Stimulated activated CD8-positive, alpha-beta memory T cell treated with anti-CD3 and anti-CD28 coated beads, Interleukin-4, amount 100 ng/mL, for 4 hours (primary cell): ENCODE measurements at places on chromosomes 5 and 9.

DNA sequence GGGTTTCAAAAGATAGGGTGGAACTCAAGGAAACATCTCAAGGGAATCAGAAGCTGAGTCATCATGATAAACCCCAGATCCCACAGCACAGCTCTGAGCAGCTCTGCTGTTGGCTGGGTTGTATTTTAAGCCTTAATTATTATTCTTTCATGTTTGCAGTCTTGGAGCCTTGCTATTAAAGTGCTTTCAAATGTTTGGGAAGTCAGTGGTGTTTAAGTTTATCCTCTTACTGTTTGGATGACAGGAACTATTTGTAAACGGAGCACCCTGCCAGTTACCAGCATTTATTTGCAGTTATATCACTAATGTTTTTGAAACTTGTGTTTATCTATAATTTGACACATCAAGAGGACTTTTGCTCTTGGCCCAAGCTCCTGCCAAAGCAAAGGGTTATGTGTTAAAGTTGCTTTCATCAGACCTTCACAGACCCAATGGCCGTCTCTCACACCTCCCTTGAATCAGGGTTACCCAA, 141.1 kb upstream of the SPDL1 start:
- DNase-seq: no peak

GRCh38 chr5:35233121-35233520, 2.8 kb upstream of the PRLR start:
- no peak for DNase-seq

DNA sequence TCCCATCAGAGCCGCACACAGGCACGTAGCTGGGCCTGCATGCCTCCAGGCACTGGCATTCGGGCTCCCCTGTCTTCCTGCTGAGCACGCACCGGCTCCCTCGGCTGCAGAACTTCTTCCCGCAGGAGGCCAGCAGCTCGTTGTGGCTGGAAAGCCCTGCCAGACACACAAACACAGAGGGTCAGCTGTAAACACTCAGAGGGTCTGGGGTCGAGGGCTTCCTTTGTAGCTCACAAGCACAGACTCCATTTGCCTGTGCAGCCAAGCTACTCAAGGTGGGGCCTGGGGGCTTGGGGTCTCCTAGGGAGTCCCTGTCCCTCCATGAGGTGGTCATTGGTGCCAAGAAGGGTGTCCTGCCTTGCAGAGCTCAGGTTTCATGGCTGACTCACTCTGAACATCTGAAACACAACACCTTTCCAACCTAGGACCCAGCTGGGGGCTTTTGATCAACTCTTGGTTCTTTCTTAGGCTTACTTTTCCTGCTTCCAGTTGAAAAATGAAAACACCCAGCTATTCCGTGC, 211.4 kb downstream of the FSTL4 start:
- no peak for DNase-seq

DNA sequence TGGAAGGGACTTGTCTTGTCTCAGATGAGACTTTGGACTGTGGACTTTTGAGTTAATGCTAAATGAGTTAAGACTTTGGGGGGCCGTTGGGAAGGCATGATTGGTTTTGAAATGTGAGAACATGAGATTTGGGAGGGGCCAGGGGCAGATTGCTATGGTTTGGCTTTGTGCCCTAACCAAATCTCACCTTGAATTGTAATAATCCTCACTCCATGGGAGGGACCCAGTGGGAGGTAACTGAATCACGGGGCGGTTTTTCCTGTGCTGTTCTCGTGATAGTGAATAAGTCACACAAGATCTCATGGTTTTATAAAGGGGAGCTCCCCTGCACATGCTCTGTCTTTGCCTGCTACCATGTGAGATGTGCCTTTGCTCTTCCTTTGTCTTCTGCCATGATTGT, 72.1 kb downstream of the RAI14 start:
- no peak for DNase-seq

DNA sequence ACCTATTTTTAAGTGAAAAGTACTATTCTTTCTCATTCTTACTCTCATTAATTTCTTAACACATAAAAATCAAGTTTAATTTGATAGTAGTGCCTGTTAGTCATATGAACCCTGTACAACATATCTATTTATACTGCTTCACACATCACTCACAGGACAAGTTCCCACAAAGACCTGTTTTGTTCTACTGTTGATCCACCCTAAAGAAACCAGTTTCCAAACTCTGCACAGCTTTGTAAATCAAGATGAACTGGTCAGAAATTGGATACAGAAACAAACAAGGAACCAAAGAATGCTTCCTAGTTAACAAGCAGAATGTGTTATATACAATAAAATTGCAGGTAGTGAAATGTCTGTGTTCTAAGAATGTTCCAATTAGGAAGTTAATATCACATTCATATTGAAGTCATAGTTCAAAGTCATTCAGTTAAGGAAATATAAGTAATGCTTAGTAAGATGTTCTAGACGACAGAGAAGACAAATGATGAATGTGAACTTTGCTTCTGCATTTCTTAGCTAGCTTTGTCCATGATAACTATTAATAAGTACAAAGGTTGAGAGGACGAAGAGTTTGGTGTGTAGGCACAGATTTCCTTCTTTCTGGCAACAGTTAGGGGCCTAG, 33.4 kb downstream of the C9orf85 start:
- DNase-seq: no peak

GRCh38 chr5:181204826-181205760, at the start of gene TRIM7:
Gene TRIM7 (minus strand): TSS chr5:181205196. CDS start chr5:181205110, 86 bp downstream.
- DNase-seq: no peak

DNA sequence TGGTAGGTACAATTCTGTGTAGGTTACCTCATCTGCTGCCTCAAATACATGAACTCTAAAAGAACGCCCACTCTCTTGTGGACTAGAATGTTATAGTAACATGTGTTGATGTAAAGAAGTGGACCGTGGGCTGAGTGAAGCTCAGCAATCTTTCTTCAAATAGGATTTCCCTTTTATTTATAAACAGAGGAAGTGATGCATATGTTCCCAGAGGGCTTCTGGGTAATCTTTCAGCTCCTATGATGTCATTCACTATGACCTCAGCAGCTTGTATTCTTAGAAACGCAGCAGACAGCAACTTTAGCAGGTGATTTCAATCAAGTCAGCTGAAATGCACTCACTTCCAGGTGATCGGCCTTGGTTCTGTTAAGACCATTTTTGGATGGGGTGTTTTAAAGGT, 14.4 kb downstream of the F2RL2 start:
- no peak for DNase-seq

DNA sequence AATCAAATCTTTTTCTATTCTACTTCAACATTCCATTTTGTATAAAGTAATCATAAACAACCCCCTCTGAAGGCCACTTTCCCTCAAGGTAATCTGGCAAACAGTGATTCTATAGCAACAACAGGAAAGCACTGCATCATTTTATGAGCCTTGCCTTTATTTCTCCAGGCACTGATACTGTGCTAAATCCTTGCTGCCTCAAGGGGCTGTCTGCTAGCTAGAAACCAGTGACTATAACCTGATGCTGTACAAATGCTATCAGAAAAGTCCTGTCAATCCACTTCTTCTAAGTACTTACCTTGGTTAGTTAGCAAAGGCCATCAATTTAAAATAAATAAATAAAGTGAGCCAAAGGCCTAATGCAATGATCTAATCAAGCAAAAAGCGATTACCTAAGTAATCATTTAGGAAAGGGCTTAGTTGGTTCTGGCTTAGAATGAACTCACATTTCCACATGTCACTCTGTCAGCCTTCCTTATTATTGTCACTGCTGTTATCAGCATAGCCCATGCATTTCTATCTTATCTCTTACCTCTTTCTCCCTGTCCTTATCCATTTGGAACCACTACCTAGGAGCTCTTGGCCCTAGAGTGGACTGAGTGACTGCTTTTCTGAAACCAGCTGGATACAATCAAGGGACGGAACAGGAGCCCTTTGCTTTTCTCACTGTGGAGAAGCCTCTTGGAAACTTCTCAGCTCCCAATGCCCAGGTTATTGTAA, 246.1 kb upstream of the MEF2C start:
- no peak for DNase-seq

DNA sequence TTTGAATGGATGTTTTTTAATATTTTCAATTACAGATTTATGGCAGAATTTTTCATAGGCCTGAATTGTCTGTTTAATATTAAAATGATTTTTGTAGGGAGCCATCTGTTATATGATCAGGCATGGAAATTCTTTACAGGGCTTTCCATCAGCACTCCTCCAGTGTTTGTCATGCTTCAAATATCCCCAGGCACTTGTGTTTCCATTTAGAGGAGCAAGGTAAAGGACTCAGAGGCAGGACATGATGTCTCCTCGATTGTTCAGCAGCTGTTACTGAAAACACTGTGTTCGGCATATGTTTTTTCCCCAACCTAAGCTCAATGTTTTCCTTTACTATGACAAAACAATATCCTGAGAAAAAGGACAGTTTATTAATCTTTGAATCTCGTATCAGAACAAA, 172.3 kb upstream of the RFX3 start:
- no peak for DNase-seq

DNA sequence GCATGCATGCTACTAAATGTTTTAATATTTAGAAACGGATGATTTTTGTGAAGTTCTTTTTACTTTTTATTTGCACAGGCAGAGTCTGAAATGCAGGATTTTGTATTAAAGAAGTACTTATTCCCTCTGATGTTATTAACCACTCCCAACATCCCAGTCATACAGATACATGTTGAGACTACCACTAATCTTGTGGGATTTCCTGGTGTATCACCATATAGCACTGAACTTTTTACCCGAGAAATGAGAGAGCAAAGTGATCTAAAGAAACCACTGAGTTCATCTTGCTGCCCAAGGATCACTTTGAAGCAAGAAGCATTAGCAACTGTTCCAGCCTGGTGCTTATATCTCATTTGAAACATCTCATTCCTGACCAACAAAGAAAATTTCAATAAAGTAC, 443.8 kb downstream of the BNC2 start:
- DNase-seq: no peak

DNA sequence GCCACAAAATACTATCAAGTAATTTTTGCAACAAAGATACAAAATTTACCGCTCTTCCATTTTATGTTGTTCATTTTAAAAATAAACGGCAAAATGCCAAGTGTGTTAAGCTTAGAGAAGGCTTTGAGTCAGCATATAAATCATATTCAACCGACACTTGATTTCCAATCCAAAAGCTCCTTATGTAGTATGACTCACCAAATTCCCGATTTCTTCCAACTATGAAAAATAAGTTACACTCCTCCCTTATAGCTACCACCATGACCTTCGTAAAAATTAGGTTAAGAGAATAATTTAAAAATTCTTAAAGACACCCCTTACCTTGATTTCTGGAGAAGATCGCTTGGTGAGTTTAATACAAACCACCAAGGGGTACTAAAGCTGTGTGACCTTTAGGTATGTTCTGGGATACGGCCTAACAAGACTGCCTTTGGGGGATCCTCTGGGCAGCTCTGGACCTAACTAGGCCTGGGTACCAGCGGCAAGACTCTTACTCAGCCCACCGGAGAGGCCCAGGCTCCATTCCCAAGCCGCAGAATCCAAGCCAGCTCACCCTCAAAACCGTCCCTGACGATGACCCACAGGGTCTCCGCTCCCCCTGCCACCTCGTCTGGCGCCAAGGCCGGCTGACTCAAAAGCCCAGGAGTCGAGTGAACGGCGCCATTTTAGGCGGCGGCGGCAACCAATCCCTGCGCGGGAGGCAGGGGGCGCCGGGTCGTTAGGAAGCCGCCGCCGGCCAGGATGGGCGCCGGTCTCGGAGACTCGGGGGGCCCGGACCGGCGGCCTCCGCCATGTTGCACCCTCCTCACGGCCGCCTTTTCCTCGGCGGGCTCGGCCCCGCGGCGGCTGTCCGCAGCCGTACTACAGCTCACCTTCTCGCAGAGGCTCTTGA, 739 bp downstream of the PPP2CA start:
- DNase-seq: peak; percentile 37

- DNase-seq: peak; percentile 29
Observed at GRCh38 chr9:36407122-36407723, 7.2 kb upstream of the RNF38 start.

- DNase-seq: no peak
Observed at GRCh38 chr5:157288405-157289163, 22.7 kb downstream of the CYFIP2 start.

DNA sequence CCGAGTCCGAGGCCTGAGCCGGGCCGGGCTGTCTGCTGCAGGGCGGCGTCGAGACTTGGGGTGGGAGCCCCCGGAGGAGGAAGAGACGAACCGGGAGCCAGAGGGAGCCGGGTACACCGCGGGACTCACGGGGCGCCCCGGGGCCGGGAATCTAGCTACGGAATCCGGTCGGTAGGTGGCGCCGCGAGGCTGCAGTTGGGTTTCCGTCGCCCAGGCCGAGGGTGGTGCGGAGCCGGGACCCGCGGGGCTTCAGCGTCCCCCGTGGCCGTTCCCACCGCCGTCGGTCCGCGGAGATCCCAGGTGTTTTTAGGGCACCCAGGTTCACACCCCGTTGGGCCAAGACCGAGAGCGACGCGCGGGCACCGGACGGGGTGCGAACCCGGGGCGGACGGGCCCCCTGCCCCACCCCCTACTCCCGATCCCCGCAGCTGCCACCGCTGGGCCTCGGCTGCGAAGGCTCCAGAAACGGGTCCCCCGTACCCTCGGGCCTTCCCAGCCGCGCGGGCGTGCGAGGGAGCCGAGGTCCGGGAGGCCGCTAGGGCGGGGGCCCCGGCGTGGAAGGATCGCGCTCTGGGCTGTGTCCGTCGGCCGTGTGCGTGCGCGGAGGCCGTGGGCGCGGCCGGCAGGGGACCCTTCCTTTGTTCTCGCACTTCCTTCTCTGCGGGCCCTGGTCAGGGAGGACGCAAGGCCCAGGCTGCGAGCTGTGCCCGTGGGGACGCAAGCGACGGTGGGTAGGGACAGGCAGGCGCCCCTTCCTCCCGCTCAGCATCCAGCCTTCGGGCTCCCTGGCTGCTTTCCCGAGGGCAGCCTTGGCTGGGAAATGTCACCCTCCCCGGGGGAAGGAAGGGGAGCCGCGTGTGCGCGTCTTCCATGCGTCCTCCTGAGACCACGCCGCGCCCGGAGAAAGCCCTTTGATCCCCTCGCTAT, 146.6 kb downstream of the GAPVD1 start:
- peak; percentile 40 for DNase-seq

- no peak for DNase-seq
Observed at GRCh38 chr9:10331157-10331556, 281.6 kb downstream of the PTPRD start.

DNA sequence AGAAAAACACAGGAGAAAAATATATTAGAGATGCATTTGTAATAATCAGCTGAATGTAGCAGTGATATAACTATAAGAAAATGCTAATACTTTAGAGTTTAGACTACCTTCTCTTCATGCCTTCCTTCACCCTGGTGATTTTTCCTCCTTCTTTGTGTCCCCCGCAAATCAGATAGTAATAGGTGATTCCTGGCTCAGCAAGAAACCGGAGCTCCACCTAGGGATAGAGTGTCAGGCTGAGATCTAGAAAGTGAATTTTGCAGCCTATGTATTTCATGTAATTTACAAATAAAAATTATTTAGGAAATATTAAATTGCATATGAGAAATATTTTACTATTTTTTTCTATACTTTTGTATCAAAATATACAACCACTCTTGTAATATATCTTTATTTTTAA, 109.8 kb upstream of the ST8SIA4 start:
- DNase-seq: no peak

DNA sequence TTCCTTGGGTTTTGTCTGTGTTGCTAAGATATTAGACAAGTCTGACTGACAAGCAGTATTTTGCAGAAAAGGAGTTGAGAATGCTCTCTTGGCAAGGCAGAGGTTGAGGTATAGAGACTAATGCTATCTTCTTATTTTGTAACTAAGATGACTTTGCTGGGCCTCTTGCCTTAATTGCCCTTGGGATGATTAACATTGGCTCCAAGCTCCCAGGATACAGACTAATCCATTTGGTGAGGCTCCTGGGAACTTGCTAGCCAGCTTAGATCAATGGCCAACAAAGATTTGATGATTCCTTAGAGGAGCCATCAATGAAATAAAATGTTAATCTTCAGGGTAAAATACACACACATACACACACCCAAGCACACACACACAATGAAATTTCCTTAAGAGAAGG, 28.7 kb upstream of the AP3B1 start:
- no peak for DNase-seq
